ENCODE measurements at places on chromosomes 1 and 21.

DNA sequence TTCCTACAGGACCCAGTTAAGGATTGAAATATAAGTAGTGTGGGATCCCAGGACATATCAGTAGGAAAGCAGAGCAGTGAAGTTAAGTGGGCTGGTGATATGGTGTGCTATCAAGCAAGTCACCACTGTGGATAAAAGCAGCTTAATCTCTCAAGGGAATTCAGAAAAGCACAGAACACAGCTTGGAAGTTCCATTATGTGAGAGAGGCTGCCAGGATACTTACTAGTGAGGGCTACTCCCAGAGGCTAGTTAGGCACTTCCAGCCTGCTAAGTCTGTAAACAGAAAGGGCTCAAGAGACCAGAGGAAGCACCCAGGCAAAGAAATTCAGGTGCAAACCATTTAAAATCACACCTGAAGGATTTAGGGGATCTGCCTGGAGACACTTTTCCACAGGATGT, 18.8 kb upstream of the GRIK1 start:
- no peak for DNase-seq

DNA sequence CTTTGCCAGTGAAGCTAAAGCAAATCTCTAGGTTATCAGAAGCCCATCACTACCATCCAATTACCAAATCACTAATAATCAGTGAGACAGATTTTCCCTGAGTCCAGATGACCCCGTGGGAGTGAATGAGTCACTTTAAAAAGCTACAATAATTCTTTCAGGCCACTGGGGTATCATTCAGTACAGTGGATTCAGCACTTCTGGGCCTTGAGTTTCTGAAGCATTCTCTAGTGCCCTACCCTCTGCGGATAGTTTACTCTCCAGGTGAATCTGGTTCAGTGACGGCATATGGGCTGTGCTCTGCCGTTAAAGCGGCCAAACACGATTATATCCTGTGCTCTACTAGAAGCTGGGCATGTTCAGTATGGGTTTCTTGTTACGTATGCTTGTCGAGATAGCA, 26.1 kb downstream of the NR5A2 start:
- DNase-seq = no peak

GRCh38 chr1:151542710-151543129, 2.6 kb downstream of the TUFT1 start:
- DNase-seq = no peak

GRCh38 chr21:41667136-41667535, 99.7 kb downstream of the RIPK4 start:
- DNase-seq = no peak

DNA sequence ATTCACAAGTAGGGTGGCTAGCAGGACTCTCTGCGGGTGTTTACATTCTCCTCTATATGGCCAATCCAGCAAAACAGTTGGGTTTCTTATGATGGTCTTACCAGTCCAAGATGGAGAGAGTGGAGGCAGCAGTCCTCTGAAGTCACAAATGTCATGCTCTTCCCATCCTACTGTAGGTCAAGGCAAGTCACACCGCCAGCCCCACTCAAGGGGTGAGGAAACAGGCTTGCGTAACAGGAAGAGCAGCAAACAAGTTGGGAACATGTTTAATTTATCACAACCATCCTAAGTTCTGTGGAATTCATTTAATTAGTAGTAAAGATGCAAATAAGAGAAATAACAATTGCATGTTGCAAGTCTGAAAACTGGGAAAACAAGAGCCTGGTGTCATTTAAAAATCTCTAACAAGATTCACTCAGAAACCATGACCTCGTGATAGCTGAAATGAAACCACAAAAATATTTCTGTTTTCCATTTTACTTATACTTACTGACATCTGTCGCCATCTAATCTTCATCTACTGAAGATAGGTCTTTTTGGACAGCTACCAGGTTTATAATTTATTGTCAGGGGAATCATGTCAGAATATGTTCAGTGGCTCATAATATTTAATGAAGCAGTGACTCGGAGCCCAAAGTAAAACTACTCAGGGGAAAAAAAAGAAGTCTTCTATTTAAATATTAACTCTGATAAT, 349.1 kb upstream of the FMN2 start:
- no peak for DNase-seq

GRCh38 chr1:246182149-246182851, 324.8 kb downstream of the SMYD3 start:
- DNase-seq = no peak

- no peak for DNase-seq
Measured at GRCh38 chr1:211183747-211184313, 49.9 kb upstream of the KCNH1 start.

DNA sequence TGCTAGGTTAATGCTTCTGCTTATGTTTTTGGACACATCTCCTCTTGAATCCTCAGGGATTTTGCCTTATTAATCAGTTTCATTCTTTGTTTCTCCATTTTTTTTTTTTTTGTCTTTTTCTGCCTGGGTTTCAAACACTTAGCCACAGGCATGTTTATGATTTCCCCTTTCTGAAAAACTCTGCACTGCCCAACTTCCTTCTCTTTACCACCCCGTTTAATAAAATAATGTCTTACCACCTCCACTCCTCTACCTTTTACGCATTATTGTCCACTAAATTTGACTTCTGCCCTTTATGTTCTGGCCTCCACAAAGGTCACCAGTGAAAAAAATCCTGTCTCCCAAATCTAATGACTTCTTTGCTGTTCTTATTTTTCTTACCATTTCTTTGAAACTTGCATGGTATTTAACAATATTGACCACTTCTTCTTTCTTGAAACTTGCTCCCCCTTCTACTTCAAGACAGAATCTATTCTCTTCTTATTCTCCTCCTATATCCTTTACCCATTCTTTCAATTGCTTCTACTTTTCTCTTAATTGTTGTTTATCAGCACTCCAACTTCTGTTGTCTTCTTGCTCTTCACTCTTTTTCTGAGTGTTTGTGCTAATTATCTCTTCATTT, 150.3 kb downstream of the TNFSF18 start:
- DNase-seq = no peak

Measured in CD4-positive, alpha-beta T cell treated with Interleukin-1 beta for 1 hour (primary cell).